ENCODE measurements at places on chromosomes 13 and 19.

- DNase-seq = no peak
Observed at GRCh38 chr13:20161275-20161950, 561 bp upstream of the GJA3 start.

GRCh38 chr19:4523306-4524110 is 5.2 kb upstream of the PLIN4 start:
- no peak for DNase-seq

DNA sequence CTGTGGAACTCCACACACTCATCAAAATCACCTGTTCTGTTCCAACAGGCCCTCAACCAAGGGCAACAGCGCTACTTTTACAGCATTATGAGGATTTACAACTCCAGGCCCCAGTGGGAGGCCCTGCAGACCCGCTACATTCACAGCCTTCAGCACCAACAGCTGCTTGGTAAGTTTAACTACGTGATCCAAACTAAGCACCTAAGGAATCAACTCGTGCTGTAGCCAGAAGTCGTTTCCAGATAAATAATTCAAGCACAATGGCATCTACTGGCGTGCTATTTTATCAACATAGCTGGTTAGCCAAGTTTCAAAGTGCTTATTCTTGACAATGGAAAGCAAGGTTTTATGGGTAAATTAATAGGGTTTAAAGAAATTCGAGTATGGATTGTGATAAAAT is 5.3 kb downstream of the FAM216B start:
- no peak for DNase-seq

- DNase-seq = no peak
Observed at GRCh38 chr13:77448689-77449088, 86.8 kb upstream of the SCEL start.

DNA sequence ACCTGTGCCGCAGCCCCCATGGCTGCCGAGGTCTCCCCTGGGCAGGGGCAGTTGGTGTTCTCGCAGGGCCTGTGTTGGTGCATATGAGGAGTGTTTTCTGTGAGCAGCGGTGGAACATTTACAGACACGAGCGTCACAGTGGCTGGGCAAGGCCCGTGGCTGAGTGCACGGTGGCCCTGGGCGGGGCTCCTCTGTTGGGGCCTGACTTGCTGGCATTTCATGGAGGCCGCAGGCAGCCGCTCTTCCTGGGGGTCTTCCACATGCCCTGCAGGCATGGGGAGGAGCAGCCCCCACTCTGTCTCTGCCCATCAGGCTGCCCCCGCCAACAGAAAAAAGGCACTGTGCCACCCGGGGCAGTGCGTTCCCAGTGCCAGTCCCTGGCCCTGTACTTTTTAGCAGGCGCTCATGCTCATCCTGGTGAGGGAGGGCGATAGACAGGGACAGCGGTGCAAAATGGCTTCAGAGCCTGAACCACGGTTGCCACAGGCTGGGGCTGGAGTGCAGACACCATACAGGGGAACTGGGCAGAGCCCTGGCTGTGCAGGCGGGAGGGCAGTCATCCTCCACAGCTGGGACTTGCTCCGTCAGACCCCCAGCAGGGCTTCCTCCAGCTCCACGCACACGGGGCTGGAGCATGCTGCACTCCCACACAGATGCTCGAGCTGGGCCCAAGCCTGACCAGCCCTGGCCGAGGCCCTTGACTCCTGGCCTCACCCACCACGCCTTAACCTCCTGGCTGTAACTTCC is 23.5 kb downstream of the TFDP1 start:
- DNase-seq = no peak

- DNase-seq = no peak
Observed at GRCh38 chr13:76717092-76717491, 169.1 kb downstream of the KCTD12 start.

DNA sequence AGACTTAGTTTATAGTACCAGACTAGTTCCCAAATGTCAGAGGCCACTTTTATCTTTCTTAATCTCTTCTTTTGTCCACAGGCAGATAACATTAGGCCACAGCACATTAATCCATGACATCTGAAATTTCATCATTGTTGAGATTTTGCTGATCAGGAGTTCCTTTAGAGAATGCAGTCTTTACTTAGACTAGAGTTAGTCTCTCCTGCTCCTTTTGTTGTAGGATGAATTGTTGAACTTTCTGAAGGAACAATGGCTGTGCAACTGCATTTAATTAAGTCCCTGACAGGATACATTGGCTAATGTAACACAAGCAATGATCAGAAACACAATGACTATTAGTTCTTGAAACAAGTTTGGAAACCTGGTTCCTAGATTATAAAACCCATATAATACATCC is 266.3 kb downstream of the PCDH20 start:
- no peak for DNase-seq

DNA sequence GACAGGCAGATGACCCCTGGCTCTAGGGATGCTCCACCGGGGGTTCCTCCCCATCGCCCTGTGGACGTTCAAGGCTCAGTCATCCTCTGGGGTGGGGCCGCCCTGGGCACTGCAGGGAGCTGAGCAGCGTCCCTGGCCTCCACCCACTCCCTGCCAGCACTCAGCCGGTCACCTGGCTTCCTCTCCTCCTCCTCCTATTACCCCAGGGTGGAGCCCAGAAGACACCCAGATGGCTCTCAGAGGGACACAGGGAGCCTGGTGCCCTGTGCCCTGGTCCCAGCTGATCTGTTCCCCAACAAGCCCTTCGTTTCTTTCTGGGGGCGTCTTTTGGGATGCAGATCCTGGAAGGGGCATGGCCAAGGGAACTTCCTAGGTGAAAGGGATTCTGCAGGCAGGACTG is 3.7 kb upstream of the MKNK2 start:
- DNase-seq = no peak

- DNase-seq = no peak
Observed at GRCh38 chr19:3580156-3580934, 4.9 kb upstream of the GIPC3 start.

- no peak for DNase-seq
Observed at GRCh38 chr13:101998129-101998528, 403.7 kb downstream of the FGF14 start.

DNA sequence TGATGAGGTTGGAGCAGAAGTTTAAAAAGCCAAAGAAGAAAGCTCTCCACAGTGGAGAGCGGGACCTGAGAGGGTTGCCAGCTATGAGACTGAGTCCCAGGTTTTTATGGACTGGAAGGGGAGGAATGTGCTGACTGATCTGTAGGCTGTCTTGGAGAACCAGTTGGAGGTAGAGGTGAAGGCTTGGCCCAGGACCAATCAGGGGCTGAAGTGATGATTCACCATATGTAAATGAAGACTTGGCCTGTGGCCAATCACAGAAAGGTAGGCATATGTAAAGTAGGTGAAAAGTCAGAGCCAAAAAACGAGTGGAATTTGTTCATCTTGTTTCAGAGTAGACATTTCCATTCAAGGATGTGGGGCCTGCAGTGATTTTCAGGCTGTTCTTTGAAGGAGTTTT is 17.5 kb upstream of the KBTBD6 start:
- DNase-seq = no peak

DNA sequence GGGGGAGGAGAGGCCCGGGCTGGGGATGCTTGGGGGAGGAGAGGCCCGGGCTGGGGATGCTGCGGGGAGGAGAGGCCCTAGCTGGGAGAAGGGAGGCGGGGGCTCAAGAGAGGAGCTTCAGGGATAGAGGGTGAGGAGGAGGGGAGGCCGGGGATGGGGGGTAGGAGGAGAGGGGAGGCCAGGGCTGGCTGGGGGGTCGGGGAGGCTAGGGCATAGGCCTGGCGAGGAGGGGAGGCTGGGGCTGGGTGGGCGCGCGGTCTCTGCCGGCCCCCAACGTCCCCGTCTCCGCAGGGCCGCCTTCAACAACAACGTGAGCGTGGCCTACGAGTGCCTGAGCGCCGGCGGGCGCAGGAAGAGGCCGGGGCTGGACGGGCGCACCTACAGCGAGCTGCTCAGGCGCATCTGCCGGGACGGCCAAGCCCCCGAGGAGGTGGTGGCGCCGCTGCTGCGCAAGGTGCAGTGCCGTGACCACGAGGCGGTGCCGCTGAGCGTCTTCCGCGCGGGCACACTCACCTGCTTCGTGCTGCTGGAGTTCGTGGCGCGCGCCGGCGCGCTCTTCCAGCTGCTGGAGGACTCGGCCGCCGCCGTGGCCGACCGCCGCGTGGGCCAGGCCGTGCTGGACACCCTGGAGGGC is 11.4 kb downstream of the TPGS1 start:
- no peak for DNase-seq

DNA sequence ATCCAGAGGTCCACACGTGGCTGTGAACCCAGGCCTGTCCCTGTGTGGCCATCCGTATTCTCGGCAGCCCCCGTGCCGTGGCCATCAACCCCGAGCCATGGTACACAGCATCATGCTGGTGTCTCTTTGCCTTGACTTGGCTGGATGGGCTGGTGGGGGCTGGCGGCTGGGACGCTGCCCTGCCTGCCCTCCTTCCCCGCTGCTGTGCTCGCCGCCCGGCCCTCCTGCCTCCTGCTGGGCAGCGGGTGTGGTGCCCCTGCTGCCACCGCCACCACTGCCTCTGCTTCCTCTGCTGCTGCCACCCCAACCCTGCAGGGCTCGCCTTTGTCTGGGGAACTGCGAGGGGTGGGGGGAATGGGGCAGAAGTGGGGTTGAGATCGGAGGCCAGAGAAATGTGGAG is 19.7 kb upstream of the EHD2 start:
- DNase-seq = no peak

GRCh38 chr13:32253911-32254399 is 61.2 kb downstream of the ZAR1L start:
- peak; percentile 88 for DNase-seq

DNA sequence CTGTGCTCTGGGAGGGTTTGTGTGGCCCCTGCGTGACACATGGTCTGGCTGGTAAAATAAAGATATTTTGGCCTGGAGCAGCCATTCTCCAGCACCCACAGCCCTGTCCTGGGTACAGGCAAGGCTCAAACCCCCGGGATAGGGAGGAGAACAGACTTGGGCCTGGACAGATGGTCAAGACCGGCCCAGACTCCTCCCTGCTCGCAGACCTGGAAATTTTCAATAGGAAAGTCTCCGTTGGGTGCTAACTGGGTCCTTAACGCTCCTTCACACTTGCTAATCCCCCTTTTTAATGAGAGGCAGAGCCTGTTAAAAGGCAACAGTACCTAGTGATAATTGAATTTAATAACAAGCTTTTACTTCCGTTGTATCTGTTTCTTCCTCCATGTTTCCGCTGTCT is 2.5 kb downstream of the PALM start:
- DNase-seq = no peak

DNA sequence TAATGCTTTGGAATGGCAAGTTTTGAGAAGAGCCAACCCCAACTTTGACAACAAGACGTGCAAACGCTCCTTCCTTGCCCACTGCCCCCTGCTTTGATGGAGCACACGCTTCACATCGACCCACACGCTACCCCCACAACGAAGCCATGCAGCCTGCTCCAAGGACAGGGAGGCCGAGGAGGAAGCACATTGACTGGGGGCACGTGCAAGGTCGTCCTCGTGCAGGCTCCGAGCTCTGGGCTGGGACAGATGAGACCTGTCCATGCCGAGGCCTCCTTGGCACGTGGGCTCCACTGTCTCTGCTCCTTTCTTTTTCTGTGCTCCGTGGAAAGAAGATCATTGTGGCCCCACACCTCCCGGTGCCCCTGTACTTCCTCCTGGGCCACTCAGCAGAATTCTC is 309.0 kb downstream of the TEX29 start:
- DNase-seq = no peak

GRCh38 chr13:69948016-69948415 is 159.6 kb upstream of the ATXN8OS start:
- DNase-seq = no peak

GRCh38 chr13:33863188-33863789 is 45.3 kb downstream of the RFC3 start:
- no peak for DNase-seq

GRCh38 chr13:67574320-67575233 is 344.4 kb upstream of the PCDH9 start:
- DNase-seq = no peak

DNA sequence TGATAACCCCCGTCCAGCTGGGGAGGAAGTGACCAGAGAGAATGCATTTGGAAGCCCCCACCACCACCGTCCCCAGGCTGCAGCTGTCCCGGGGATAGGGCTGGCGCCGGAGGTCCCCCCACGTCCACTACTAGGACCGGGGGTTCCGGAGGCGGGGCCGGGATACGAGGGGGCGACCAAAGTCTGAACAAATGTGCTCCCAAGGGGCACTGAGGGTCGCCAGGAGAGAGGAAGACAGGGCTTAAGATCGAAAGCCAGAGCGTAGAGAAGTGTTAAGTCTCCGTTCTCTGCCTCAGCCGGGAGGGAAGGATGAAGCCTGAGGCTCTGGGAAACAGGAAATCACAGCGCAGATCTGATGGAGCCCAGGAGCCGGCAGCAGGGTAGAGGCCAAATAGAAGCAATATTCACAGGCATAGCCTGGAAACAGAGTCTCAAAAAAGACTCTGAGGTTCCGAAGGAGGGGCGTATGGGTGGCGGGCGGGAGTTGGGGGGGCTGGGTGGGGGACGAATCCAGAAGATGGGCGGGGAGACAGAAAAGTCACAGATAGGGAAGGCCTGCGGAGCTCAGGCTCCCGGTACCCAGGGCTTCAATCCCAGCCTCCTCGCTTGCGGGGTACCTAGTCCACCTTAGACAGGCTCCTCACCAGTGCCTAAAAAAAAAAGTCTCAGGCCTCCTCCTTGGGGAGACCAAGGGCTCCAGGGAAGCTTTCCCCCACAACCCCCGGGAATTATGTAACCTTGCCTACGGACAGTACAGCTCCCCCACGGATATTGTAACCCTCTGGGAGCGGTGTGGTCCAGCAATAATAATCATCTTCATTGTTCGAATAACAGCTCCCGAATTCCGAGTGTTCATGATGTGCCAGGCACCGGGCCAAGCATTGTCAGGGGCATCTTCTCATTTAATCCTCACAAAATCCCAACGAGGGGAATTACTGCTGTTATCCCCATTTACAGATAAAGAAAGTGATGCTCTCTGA is 1.1 kb upstream of the ERF start:
- no peak for DNase-seq

- DNase-seq = no peak
Observed at GRCh38 chr19:11154683-11155047, 917 bp downstream of the SPC24 start.

GRCh38 chr13:46170268-46170667 is 11.7 kb downstream of the LCP1 start:
- DNase-seq = no peak
